ENCODE measurements at places on chromosomes 16 and 17.

- no peak for DNase-seq
These were observed 20.4 kb upstream of the MRPS23 start for GRCh38 chr17:57870283-57870635.

DNA sequence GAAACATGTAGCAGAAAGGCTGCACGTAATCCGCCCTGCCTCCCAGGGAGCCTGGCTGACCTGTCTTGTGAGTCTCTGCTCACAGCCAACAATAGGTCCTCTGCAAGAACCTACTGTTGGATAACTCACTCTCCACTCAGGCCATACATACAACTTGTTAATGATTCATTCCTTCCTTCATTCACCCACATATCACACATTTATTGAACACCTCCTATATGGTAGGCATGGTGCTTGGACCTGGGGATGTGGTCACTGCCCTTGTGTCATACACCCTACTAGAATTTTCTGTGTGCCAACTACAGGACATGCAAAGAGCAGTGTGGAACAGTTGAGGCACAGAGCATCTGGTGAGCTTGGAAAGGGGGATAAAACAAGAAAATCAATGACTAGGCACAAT is 28.1 kb upstream of the HNF1B start:
- DNase-seq, result no peak

- DNase-seq, result no peak
These were observed 378.7 kb upstream of the ZFHX3 start for GRCh38 chr16:73426433-73427160.

GRCh38 chr16:75288596-75289120 is 37.2 kb upstream of the BCAR1 start:
- DNase-seq, result no peak

DNA sequence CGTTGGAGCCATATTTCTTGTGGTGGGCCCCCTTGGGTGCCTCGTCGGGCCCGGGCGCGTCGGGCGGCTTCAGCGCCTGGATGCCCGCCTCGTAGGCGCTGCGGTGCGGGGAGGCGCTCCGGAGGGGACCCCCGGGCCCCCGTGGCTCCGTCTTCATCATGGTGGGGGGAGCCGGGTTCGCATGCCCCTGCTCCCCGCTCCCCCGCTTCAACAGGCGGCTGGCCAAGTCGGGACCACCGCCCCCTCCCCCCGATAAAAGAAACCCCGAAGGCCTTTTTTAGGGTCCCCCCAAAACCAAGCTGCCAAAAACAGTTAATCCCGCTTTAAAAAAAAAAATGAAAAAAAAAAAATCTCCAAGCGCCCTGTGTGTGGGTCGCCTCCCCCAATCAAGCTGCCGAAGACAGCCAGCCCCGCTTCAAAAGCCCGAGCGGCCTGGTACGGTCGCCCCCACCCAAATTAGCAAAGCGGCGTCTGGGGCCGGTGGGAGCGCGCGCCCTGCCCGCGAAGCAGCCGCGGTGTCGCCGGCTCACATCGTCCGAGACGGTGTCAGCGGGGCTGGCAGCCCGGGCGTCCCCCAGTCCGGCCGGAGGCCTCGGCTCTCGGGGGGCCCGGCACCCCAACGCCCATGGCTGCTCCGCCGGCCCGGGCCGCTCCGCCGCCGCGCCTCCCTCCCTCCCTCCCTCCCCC is at the start of gene PPP1R9B:
Gene PPP1R9B, minus strand, starts transcription at position 324 of the 687 bp plus-strand sequence. Its CDS starts 164 bp downstream, at position 160.
- no peak for DNase-seq

DNA sequence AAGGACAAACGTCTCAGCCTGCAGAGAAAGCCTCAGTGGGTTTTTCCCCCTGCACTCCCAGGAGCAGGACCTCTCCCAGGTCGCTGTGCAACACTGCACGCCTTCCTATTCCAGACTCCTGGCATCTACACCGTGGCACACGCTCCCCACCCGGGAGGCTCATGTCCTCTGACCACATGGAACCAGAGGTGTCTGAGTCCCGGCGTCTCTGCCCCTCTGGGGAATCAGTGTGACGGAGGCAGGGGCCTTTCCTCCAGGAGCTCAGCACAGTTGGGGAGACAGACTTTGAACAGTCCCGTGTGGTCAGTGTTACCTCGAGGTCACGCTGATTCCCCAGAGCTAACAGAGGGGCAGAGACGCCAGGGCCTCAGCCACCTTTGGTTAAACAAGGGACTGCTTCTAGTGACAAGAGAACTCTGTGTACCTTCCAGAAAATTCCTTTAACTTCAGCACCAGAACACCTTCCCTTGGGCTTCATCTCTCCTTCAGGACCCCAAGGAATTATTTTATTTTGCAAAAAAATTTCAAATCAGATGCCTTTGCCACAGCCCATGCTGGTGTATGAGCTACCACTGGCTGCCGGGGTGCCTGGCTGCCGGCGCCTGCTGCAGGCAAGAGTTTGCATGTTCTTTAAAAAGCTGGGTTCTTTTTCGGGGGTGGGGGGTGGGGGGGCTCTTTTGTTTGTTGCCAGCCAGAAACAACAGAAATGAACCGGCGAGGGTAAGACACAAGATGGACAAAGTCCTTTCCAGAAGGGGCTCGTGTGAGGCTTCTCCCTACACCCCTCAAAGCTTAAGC is 6.6 kb downstream of the CANT1 start:
- no peak for DNase-seq

GRCh38 chr17:44785921-44786320 is 27.1 kb downstream of the ADAM11 start:
- peak; percentile 10 for DNase-seq

DNA sequence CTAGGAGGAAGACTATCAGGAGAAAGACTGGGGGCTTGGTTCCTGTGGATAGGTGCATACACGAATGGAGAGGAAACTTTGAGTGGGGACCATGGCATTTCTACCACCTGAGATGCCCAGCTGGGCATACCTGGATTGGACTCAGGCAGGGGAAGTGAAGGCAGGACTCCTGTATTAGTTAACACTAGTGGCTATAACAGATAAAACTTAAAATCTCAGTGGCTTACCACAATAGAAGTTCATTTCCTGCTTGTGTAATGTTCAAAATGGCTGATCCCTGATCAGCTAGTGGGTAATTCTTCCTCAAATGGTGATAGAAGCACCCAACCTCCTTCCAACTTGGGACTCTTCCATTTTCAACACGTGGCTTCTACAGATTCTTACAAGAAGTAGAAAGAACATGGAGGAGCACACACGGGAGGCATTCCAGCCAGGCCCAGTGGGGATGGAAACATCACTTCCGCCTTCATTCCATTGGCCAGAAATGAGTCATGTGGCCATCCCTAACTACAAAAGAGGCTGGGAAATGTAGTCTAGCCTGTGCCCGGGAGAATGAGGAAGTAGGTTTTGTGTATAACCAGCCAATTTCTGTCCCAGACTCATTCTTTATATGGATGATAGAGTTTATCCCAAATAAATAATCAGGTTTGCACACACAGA is 112.1 kb downstream of the UTP18 start:
- DNase-seq, result peak; percentile 97

GRCh38 chr16:3597676-3598075 is 13.7 kb downstream of the SLX4 start:
- DNase-seq, result no peak

DNA sequence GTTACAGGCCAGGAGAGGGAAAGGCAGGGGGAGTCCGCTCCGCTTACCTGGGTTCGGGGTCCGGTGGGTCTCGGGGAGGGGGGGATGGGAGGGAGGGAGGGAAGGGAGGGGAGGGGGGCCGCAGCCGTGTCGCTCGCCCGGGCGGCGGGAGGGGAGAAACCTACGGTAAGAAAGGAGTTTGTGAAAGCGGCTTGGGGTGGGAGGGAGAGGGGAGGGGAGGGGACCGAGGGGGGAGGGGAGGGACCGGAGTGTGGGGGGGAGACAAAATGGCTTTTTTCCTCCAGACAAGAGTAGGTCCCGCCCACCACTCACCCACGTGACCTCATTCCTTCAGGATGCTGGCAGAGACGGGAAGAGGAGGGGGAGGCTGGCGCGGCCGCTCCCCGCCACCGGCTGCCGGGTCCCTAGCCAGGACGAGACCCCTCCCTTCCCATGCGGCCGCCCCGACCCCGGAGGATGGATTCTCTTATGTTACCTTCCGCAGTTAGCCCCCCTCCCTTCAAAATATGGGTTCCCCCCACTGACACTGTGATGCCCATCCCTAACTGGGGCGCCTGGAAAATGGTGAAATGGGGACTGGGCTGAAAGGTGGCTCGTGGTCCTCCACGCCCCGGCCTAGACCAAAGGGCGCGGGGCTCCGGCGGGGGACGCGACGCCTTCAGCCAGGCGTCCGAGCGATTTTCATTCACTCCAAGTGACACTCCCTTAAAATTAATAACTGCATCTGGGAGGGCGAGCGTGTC is at the start of gene PCGF2:
Gene PCGF2, minus strand, starts transcription at position 188 of the 743 bp plus-strand sequence. CDS start 7,934 bp downstream, outside the sequence.
- peak; percentile 92 for DNase-seq

DNA sequence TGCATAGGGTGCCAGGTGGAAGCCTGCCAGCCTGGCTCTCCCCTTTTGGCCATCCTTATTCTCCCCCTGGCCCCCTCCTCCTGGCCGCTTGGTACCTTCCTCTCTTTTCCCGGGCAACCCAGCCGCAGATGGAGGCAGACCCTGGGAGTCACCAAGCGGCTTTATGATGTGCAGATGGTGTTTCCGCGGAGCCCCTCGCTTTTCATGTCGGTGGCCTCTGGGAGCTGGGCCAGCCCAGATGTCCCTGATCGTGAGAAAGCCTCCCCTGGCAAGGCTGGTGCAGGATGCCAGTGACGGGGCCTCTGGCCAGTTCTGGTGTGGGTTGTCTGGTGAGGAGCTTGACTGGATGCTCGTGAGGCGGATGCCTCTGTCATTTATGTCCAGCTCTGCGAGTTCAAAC is 18.0 kb upstream of the BRD7 start:
- no peak for DNase-seq

DNA sequence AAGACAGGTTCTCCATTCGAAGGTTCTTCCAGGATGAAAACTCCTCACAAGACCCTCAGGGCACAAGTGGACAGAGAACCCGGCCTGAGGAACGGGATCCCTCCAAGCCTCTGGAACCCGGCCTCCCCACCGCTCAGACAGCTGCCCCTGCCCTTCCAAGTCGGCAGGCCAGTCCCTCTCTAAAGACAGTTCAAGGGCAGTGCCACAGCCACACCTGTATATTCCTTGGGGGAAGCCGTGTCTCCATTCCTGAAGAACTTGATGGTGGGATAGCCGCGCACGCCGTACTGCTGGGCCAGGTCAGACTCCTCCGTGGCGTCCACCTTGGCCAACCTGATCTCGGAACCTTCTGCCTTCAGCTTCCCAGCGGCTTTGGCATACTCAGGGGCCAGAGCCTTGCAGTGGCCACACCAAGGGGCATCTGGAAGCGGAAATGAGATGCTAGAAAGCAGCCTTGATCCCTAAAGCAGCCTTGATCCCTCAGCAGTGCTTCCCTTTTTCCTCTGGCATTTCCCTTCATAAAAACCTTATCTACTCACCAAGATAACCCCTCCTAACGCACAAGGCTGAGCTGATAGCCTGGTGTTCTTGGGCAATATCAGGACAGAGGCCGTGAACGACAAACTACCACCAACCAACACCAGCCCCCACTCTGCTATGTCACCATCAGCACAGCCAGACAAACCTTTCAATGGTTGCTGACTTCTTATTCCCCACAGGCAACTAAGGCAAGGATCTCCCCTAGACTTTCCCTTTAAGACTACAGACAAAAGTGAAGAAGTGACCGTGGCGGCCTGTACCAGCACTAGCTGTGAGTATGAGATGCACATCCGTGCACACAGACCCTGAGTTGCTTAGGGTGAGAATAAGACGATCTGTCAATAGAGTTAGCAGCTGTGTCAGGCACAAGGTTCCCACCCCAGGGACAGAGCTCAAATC is 1.1 kb downstream of the P4HB start:
- no peak for DNase-seq

- no peak for DNase-seq
These were observed at the start of gene CA7 for GRCh38 chr16:66844342-66845079. TSS of gene CA7 (plus strand) at chr16:66844414. CDS start at chr16:66844488, 74 bp downstream.

GRCh38 chr16:68900009-68900408 is 56.7 kb downstream of the TANGO6 start:
- DNase-seq, result no peak

GRCh38 chr17:33520426-33521330 is 227.6 kb upstream of the ASIC2 start:
- no peak for DNase-seq

- DNase-seq, result peak; percentile 41
These were observed 8.0 kb upstream of the WFDC1 start for GRCh38 chr16:84286578-84287240.

- DNase-seq, result no peak
These were observed 13.7 kb downstream of the BRIP1 start for GRCh38 chr17:61849674-61850073.

DNA sequence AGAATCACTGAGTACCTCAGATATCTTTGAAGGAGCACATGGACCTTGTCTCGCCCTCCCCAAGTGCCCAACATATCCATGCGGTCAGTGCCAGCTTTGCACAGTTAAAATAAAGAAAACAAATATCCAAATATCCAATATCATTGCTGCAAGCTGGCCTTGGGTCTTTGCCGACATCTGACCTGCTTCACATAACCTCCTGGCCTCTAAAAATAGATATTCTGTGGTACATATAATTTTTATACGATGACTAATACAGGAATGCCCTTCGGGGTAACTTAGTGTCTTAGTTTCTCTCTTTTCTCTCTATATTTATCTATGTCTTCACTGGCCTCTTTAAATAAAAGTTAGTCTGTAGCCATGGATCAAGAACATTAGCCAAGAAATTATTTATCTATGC is 67.8 kb downstream of the MAF start:
- DNase-seq, result no peak

- no peak for DNase-seq
These were observed 2.3 kb downstream of the GRB2 start for GRCh38 chr17:75403131-75403530.

- DNase-seq, result no peak
These were observed 9.7 kb upstream of the HOXB2 start for GRCh38 chr17:48554412-48555257.

DNA sequence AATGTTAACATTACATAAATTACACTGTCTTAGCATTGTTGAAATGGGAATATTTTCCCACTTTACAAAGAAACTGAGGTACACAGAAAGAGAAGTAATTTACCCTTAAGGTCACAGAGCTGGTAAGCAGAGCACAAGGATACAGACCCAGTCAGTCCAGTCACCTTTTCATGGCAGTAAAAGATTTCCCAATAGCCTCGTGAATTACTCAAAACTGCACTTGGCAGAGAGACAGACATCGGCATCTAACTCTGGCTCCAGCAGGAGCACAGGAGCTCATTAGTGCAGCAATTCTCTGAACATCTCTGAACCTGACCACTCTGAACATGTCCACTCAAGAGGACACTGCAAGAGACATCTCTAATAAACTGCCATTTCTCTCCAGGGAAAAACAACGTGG is 3.1 kb downstream of the TEX2 start:
- DNase-seq, result no peak

DNA sequence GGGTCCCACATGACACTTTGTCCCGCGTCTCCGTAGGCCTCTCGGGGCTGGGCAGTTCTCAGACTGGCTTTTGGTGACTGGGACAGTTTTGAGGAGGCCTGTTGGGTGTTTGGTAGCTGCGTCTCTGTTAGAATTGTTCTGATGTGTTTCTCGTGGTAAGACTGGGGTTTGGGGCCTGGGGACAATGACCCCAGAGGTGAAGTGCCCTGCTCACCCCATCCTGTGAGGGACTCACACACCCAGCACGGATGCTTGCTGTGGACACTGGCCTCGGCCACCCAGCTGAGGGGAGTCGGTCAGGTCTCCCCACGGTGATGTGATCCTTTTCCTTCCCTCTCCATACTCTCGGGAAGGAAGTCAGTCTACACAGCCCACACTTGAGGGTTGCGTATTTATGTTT is 50.3 kb downstream of the METRNL start:
- DNase-seq, result no peak

Data from H4 (cell line).